ENCODE measurements at places on chromosomes 7 and 10.

GRCh38 chr7:33814400-33814799 lies 90.9 kb upstream of the BMPER start:
- no peak for DNase-seq

DNA sequence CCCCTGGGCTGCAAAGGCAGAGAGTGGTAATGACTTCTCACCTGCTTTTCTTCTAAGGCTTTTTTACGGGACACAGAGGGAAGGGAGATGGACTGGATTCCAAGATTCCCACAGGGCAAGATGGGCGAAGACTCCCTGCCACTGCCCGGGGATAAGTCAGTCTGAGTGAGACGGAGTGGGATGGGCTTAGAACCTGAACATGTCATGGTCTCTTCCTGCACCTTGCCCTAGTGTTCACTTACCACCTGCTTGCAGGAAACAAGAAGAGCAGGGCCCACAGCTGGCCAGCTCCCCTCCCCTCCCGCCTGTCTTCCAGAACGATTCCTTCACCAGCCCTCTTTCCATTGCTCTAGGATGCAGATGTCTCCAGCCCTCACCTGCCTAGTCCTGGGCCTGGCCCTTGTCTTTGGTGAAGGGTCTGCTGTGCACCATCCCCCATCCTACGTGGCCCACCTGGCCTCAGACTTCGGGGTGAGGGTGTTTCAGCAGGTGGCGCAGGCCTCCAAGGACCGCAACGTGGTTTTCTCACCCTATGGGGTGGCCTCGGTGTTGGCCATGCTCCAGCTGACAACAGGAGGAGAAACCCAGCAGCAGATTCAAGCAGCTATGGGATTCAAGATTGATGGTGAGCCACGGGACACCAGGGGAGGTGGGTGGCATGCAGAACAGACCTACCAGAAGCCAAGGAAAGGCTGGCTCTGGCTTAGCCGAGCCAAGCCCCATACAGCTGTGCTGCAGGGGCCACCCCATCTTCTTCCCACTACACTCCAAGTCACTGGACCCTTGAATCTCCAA lies 1.3 kb downstream of the SERPINE1 start:
- DNase-seq = peak; percentile 60

- DNase-seq = no peak
Measured at GRCh38 chr7:16960337-16960965, 78.7 kb upstream of the AGR3 start.

DNA sequence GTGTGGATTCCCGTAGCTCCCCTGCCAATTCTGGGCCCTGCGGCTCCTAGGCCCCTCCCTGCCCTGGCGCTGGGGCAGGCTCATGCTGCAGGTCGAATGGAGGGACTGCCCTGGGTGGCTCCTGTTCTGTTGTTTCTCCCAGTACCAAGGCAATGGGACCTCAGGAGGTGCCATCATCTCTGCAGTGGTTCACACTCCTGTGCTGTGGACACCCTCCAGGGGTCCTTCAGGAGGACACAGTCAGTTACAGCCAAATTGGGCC lies 138.3 kb downstream of the ZMIZ1 start:
- DNase-seq = no peak

DNA sequence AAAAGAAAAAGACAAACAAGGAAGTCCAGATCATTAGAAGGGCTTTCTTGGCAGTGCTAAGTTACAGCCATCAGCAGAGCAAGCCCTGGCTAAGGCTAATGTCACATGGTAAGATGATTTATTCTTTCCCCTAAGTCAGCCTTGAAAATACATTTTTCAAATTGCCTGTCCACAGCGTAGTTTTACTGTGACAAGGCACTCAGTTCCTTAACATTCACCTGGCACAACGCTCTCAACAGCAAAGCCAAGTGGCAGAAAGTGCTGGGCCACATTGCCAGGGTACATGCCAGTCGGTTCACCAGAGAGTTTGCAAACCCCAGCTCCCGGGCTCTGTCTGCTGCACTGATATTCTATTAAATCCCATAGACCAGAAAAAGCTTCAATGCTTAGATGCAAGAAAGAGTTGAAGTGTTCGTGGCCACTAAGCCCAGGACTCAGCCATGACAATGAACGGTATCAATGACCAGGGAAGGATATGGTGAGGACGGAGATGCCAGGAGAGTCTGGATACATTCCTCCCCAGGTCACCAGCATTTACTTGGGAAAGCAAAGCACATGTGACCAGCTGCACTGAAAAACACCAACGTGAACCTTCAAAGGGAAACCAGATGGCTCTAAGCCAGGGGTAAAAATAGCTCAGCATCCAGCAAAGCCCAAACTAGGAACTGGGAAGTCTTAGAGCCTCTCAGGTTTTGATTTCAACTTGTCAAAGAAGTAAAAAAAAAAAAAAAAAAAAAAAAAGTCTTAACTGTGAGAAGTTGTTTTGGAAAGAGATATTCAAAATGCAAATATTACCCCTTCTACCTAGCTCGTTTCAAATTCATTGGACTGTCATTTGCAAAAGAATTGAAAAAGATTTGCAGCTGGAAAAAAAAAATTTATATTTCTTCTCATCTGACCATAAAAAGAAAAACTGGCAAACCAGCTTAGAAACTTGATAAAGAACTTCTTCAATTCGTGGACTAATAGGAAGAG lies 23.9 kb upstream of the MPP7 start:
- peak; percentile 58 for DNase-seq

All from A172 (cell line).